Fibroblast of skin of scalp (primary cell): ENCODE measurements at places on chromosomes 12 and 14.

DNA sequence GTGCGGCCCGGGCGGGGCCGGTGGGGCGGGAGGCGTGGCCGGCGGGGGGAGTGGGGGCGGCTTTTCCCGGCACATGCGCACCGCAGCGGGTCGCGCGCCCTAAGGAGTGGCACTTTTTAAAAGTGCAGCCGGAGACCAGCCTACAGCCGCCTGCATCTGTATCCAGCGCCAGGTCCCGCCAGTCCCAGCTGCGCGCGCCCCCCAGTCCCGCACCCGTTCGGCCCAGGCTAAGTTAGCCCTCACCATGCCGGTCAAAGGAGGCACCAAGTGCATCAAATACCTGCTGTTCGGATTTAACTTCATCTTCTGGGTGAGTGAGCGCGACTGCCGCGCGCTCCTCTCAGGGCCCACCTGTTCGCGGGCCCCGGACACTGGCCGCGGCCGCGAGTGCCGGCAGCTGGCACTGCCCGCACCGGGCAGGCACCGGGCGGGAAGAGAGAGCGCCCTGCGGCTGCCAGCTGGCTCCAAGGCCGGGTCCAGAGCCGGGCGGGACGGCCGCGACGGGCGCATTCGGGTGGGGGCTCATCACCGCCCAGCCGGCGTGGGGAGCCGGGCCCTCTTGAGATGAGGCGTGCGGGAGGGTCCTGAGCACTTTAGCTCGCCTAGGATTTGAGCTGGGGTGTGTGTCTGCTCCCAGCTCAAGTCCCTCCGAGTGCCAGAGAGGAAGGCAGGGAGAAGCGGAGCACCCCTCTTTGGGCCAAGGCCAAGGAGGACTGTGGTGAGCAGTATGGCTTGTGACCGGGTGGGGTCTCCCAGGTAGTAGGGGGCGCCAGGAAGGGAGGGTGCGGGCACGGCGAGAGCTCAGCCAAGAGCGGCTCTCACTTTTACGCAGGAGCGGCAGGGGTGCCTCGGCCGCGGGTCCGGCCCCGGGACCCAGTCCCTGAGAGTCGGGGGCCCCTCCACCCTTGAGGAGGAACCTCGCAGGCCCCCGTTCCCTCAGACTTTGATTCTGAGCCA is at the start of gene CD9:
CD9 (plus strand) TSS at position 145 of the 957 bp plus-strand sequence; CDS start at position 245, 100 bp downstream.
- DNase-seq = no peak

- DNase-seq = no peak
Observed at GRCh38 chr14:21840765-21841164, 167.1 kb upstream of the OR4E1 start.

- DNase-seq = no peak
Observed at GRCh38 chr12:107551434-107551833, 134.2 kb upstream of the PWP1 start.

GRCh38 chr14:103737432-103738045 is 21.9 kb downstream of the ZFYVE21 start:
- no peak for DNase-seq

DNA sequence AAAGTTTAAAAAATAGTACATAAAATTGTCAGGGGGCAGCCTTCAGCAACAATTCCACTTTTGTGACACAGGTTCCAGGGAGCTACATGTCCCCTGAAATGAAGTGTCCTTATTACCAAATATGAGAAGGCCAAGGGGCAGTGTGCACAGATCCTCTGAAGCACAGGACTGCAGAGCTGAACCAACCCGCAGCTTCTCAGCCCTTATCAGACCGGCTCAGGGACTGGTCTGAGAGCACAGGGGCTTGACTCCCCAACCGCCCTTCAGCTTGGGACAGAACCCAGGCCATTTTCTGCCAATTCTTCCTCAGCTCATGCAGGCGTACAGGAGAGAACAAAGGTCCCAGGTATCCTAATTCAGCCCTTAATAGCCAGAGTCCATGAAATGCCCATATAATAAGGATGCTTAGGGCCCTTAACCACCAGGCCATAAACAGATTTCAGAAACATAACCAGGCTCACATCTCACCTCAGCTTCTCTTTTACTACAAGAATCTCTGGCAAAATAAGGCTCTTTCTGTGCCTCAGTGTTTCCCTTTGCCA is 221.3 kb downstream of the ANO2 start:
- DNase-seq = no peak

GRCh38 chr12:94329366-94329765 is 130.3 kb downstream of the CEP83 start:
- DNase-seq = no peak
